ENCODE measurements at places on chromosomes 12 and 14.

DNA sequence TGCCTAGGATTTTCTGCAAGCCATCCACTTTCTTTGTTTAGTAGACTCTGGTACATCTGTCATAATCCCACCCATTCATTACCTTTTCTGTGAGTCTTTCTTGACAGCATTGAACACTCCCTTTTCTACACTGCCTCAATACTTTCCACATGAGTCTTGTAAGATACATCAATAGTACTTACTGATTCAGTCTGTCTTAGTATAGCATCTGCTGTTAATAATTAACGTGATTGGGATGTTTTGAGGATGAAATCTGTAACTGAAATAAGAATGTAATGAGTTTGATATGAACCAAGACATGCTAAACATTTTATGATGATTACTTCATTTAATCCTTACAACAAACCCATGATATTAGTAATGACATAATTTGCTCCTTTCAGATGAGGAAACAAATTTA, 196.2 kb upstream of the FOXG1 start:
- DNase-seq, result peak; percentile 20

- DNase-seq, result no peak
These were observed 52.6 kb downstream of the SYNE2 start for GRCh38 chr14:63905370-63905769.

GRCh38 chr12:2449586-2449985, 345.2 kb upstream of the FKBP4 start:
- DNase-seq, result no peak

GRCh38 chr12:90253674-90254181, 545.1 kb upstream of the ATP2B1 start:
- peak; percentile 97 for DNase-seq

DNA sequence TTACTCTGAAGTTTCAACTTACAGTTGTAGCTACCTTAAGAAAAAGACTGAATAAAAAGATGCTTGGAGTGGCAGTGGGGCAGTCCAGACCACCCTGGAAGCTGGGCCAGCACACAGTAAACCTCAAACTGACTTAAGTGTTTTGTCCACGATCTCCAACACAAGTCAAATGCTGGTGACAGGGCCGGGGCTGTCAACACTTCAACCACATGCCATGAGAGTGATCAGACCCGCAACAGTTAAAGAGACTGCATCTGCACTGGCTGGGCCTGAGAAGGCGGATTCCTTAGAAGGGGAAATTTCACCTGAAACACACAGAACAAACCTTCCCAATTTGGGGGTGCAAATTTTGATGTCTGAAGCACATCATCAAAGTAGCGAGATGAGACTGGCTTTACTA, 223.5 kb upstream of the CAND1 start:
- DNase-seq, result no peak

DNA sequence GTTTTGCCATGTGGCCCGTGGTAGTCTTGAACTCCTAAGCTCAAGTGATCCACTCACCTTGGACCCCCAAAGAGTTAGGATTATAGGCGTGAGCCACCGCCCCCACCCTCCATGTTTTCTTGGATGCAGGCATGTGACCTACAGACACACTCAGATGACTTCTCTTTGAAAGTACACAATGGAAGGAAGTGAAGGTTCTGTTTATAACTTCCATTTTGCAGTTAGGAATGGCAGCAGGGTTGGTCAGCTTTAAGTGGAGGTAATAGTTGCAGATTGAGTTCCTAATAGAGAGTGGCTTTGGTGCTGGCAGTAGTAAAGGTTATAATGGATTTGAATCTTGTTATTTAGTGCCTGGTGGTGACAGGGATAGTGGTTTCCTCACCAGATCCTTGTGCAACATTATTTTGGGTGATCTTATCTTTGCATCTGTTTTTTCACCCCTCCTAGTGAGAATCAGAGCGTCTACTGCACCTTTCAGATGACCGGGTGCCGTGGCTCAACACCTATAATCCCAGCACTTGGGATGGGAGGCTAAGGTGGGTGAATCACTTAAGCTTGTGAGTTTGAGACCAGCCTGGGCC, 15.3 kb downstream of the LARP4 start:
- DNase-seq, result no peak

- DNase-seq, result peak; percentile 23
These were observed 1085.4 kb downstream of the SLC6A15 start for GRCh38 chr12:83827193-83827592.

GRCh38 chr12:2679816-2680675, 114.7 kb upstream of the FKBP4 start:
- DNase-seq, result no peak

- no peak for DNase-seq
These were observed 3.0 kb downstream of the VSX2 start for GRCh38 chr14:74242021-74242779.

DNA sequence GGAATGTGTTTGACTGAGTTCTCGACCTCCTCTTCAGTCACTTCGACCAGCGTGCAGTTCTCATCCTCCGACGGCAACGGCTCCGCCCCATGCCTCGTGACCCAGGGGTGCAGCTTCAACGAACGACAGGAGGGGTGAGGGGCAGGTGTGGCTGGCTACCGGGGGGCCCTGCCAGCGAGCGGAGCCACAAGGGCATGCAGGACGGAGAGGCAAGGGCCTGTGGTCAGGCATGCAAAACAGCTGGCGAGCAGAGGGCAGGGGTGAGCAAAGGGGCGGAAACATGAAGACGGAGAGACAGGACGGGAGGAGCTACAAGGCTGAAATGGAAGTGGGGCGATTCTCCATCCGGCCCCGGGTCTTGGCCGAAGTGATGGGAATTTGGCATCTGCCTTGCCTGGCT, 38.7 kb downstream of the P2RX4 start:
- DNase-seq, result no peak

DNA sequence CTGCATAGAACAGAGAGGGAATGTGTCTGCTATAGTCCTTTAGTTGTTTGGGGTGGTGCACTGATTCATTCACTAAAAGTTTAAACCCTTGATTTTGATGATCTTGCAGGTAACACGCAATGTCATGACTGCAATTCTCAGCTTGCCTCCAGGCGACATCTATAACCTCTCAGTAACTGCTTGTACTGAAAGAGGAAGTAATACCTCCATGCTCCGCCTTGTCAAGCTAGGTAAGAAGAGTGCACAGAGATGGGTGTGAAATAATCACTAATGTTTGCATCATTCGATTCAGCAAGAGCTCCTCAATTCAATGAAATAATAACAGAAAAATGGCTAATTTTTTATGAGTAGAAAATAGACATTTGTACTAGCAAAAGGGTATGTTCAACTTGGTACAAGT, 203.7 kb downstream of the PTPRO start:
- DNase-seq, result peak; percentile 10

- no peak for DNase-seq
These were observed 139.4 kb upstream of the PRICKLE1 start for GRCh38 chr12:42728770-42729534.

DNA sequence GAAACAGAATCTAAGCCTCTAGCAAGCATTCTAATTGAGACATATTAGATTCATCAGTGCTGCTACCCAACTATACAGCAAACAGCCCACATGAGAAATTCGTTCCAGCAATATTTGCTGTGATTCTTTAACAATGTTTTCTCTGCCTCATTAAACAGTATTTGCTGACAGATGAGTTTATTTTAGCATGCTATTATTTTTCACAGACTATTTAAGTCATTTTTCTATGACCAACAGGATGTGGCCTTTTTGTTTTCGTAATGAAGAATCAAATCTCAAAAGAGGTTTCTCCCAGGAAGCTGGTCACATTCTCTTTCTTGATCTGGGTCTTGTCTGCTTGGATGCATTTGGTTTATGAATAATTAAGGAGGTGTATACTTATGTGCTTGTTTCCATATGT, 23.2 kb upstream of the SERPINA12 start:
- DNase-seq, result no peak

- DNase-seq, result peak; percentile 62
These were observed 218.1 kb downstream of the APAF1 start for GRCh38 chr12:98863167-98863566.

GRCh38 chr12:96218989-96219678, 25.0 kb downstream of the ELK3 start:
- peak; percentile 90 for DNase-seq

- DNase-seq, result no peak
These were observed 276.5 kb upstream of the AMIGO2 start for GRCh38 chr12:47356129-47356700.
